ENCODE measurements at places on chromosomes 11 and 22. TPM values are rescaled to one million over a fixed set of nuclear protein-coding genes. Genes with fewer than 3 reads are reported as not detected.

Gene MPZL3
- 0.33 TPM for total RNA-seq

Gene MB
- 0.46 TPM for total RNA-seq

Gene ST14
- 0.17 TPM for total RNA-seq

Gene OR10D3
- not detected for total RNA-seq

Gene IRAG1
- total RNA-seq: 0.81 TPM

Gene C11orf16
- not detected for total RNA-seq

Gene HIC2
- 13.1 TPM for total RNA-seq

Gene CYP2D6
- total RNA-seq: 2.4 TPM

Gene AMBRA1
- 69.9 TPM for total RNA-seq

Gene SCGB1D2
- total RNA-seq: not detected

GRCh38 chr11:94544646-94545263, 1.0 kb downstream of the FUT4 start:
- no peak for DNase-seq

DNA sequence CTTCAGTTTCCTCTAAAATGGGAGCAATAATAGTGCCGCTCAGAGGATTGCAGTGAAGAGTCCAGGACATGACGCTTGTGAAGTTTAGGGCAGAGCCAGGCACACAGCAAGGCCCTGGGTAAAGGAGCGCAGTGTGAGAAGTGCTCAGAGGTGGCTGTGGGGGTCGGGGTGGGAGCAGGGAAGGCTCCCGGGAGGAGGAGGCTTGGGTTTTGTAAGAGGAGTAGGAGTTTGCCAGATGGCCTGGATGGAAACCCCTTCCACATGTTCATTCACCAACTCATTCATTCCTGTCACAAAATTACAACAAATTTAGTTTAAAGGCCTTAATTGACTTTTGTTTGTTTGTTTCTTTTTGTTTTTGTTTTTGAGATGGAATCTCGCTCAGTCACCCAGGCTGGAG, 17.0 kb downstream of the CRYBB2 start:
- DNase-seq: no peak

GRCh38 chr11:83723999-83724398, 437.8 kb upstream of the CCDC90B start:
- DNase-seq: peak; percentile 90

DNA sequence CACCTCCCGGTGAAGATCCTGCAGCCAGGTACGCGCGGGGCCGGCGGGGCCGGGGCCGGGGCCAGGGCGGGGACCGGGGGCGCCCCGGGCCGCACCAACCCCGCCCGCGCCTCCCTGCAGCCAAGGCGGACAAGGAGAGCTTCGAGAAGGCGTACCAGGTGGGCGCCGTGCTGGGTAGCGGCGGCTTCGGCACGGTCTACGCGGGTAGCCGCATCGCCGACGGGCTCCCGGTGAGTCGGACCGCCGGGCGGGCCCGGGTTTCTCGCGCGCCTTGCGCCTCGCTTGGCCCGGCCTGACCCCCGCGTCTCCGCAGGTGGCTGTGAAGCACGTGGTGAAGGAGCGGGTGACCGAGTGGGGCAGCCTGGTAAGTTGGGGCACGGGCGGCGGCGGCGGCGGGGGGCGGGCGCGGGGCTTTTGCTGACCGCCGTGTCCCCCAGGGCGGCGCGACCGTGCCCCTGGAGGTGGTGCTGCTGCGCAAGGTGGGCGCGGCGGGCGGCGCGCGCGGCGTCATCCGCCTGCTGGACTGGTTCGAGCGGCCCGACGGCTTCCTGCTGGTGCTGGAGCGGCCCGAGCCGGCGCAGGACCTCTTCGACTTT, 531 bp downstream of the PIM3 start:
- no peak for DNase-seq

DNA sequence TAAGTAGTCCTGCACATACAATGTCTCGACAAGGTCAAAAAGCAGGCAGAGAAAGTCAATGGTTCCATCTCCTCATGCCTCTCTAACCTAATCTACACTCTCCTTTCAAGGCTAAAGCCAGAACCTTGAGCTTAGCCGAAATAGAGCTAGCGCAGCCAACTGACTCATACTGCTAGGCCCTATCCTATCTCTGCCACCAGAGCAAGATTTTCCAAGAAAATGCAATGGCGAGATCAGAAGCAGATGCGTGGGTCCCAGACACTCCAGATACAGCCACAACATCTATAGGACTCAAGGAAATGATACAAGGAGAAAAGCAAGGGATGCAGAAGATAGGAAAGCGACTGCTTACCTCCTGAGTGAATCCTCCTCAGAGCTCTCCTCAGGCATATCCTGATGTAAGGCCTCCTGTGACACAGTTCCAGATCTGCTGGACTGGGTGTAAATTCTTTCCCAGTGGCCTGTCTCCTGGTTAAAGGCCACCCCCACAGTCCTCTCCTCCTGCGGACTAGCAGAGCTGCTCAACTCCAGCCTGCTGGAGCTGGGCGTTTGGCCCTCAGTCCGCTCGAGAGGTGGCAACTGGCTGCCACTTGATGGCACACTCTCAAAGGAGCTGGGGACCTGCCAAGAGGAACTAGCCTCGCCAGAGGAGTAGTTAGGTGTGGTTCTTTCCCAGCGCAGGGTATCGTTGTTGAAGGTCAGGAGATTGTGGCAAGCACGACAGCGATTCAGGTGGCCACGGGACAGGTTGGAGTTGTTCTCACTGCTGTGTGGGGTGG, 52.0 kb downstream of the AMBRA1 start:
- DNase-seq: no peak

DNA sequence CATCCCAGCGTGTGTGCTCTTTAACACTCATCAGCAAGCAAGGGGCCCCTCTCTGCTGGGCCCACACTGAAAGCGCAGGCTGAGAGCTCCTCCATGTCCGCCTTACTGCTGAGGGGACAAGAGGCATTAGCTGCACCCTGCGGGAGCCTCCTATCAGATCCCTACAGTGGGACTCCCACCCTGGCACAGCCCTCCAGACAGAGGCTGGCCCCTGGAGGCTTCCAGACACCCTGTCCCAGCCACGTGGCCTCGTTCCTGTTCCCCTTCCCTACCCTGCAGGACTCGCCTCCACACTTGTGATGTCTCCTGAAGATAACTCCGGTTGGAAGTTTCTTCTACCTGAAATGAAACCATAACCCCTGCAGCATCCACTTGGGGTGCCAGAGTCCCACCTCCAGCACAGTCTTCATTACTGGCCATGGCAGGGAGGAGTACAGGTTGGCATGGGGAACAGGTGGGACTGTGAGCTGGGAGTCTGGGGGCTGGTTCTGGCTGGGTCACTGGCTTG, 5.0 kb upstream of the SH3BP1 start:
- no peak for DNase-seq

DNA sequence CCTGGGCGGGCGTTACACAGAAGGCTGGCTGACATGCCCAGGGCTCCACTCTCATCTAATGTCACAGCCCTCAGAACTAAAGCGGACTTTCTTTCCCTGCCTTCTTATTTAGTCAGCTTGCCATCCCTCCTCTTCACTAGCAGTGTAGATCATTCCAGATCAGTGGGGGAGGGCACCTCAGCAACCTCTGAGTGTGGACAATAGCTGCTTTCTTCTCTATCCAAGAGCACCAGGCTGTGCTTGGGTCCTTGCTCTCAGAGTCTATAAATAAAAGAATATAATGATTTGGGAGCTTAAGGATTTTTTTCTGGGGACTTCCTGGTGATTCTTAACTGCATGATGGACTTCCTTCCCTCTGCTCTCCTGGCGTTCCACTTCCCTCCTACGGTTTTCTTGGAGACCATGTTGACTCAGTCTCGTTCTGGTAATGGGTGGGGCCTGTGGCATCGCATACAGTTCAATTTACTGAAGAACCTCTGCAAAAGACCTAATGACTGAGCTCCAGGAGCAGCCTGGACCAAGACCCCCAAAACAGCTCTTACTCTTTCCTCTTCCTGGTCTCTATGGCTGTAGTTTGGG, 2.9 kb upstream of the HMBS start:
- DNase-seq: no peak

DNA sequence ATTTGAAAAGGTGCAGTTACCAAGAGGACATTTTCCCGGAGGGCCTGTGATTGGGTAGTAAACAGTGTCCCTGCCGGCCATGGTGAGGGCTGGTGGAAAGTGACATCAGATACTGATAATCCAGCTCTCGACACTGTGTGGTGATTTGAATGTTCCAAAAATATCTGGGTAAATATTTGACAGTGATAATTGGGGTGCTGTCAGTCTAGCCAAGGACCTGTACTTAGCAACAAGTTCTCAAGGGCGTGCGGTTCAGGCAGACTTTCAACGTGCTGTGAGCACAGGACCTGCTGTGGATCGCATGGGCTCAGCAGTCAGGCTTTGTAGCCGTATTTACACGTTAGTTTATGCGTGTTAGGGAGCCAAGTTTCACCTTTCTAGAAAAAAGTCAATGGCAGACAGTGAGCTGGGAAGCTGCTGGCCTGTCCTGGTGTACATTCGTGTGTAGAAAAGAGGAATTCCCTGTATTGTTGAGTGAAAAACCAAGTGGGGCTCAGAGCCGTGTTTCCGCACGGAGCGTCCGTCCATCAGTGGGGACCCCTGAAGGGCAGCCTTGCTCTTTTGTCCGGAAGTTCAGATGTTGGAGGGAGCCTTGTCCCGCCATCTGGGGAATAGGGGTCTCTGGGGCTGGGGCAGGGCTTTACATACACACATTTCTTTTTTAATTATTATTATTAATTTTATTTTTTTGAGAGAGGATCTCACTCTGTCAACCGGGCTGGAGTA, 11.3 kb downstream of the TRMU start:
- no peak for DNase-seq

DNA sequence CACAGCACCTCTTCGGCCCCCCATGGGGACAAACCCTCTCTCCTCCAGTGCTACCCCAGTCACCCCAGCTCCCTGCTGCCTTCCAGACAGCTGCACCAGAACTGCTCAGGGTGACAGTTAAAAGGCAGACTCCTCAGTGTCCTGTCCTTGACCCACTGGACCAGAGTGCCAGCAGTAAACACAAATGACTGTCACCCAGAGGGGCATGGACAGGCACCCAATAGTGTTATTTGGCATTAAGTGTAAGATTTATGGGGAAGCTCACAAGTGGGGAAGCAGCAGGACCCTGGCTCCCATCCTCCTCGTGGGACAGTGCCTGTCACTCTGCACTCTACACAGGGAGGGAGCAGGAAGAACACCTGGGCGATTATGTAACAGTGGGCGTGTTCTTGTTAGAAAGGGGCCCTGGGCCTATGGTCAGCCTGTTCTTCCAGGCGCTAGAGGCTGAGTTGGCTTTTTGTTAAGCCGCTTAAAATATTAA, 5.0 kb downstream of the RPS19BP1 start:
- no peak for DNase-seq

- no peak for DNase-seq
Observed at GRCh38 chr11:20035701-20036601, 124.3 kb downstream of the DBX1 start.

DNA sequence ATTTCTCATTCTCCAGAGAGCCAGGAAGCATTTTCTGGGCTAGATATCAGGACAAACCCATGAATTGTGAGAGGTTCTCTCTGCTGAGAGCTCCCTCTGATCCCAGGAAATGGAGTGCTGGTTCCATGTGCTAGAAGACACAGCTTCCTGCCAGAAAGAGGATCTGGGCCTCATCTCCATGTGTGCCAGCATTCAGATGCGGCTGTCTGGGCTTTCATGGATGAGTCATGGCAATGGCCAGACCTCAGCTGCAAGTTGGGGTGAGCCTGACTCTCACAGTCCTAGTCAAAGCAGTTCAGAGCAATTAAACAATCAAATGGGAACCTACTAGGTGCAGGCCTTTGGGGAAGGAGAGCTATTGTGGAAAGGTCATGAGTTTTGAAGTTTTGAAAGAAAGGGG, 82.3 kb upstream of the EED start:
- DNase-seq: no peak

DNA sequence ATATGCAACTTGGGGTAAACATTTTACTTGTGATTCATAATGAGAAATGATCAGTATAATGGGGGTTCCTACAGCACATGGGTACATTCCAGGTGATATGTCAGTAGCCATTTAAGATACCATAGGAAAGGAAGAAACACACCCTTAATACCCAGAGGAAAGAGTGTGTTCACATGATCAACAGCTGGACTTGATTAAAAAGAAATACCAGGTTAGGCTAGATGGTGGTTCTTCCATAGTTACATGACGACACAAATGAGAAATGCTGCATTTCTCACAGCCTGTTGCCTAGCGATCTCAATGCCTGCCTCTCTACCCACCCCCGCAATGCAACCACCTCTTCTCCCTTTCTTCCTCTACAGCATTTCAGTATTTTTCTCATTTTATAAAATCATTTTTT, 96.8 kb downstream of the TTC28 start:
- DNase-seq: peak; percentile 36

- peak; percentile 17 for DNase-seq
Observed at GRCh38 chr11:75849894-75850293, 34.9 kb downstream of the UVRAG start.

DNA sequence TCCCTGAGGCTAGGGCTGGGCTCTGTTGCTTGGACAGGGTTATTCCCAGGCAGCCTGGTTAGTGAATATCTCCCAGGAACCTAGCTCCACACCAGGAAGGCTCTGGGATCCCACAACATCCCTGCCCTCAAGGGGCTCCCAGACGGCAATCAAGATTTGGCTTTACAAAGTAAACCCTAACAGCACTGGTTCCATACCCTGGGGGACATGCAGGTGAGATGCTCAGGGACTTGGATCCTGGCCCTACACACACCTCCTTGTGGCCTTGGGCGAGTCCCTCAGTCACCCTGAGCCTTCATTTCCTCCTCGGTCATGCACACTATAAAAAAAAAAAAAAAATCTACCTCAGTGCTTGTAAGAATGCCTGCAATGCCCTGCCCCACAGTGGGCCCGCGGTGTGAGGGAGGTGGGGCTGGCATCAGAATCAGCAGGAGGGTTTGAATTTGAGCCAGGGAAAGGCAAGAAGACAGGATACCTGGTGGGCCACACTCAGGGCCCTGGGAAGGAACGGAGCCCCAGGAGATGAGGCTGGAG, 86.3 kb downstream of the MORC2 start:
- no peak for DNase-seq

GRCh38 chr11:965206-965775, 39.6 kb downstream of the AP2A2 start:
- no peak for DNase-seq

- no peak for DNase-seq
Observed at GRCh38 chr11:82076126-82076525, 657.5 kb downstream of the FAM181B start.

DNA sequence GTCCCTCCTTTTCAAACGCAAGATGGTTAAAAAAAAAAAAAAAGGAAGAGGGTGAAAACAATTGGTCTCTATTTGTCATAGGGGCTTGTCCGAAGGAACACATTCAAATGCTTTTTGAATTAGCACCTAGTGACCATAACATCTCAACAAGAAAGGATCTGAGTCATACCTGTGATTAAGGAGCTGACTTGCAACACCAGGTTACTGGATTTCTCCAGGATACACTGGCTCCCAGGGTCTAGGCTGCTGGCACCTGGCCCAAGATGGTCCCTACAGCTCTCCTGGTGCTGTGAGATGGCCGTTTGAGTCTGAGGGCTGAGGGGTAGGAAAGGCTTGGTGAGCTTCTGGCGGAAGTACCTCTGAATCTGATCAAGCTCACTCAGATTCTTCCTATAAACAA, 28.4 kb upstream of the UCP3 start:
- no peak for DNase-seq

DNA sequence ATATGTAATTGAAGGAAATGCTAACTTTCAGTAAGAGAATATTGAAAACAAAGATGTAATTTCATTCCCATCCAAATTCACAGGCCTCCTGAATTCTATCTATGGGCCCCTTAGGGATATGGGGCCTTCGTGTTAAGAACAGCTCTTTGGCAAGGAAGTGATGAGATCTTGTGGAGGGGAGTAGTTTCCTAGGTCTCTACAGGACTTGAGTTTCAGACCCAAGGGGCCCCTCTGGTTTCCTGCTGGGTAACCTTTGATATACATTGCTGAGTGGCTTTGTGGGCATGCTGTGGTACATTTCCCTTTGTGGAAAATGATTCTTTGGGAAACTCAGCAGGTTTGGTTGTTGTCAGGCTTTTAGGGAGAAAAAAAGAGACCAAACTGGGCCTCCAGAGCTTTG, 6.2 kb downstream of the STIM1 start:
- no peak for DNase-seq

Data from A673 (cell line).